ENCODE measurements at places on chromosomes 4 and X.

DNA sequence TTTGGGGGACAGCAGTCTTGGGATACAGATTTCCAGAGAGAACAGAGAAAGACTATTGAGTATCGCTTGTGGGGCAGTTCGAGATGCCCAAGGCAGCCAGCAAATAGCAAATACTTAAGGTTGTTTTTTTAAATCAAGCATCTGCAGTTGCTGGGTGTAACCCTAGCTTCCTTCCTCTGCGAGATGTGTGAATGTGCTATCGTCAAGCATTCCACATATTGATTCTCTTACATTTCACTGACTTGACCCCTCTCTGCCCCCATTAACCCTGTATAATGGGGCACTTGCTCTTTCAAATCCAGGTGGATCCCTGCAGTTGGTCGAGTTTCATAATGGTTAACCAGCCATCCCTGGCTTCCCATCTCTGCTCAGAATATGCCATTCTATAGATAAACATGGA lies 23.5 kb downstream of the KCNE5 start:
- no peak for DNase-seq

GRCh38 chr4:128427832-128428366 lies 140.3 kb upstream of the PGRMC2 start:
- DNase-seq = peak; percentile 97

- DNase-seq = peak; percentile 27
Observed at GRCh38 chr4:170672381-170672965, 582.7 kb upstream of the AADAT start.

DNA sequence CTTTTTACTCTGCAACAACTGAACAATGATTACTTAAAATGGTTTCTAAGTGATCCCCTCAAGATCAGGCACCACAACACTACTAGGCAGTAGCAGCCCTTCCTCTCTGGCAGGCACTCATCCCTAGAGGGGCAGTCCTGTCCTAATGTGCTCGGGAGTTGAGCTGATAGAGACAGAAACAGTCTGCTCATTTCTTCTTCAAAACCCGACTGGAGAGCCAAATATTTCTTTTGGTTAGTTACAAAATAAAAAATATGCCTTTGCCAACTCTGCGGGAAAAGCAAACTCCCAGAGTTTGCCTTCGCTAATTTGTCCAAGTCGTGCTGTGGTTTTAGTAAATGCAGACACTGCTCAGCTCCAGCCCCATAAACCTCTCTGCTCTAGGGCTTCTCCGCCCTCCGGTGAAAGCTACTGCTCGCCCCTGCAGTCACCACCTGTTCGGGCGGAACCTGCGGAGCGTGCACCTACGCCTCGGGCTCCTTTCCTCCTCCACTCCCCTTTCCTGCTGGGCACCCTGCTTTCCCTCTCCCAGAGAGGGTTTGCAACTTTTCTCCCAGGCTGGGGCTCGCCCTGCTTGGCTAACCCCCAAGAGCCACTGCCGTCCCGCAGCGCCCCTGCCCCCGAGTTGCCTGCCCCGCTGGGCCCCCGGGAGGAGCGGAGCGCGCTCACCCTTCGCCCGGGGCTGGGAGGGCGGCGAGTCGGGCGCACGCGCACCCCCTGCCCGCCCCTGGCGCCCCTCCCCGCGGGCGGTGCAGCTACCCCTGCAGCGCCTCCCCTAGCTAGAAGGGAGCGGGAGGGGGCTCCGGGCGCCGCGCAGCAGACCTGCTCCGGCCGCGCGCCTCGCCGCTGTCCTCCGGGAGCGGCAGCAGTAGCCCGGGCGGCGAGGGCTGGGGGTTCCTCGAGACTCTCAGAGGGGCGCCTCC lies at the start of gene NPNT:
NPNT (plus strand) TSS at position 812 of the 923 bp plus-strand sequence. CDS start 182 bp downstream, outside the sequence.
- peak; percentile 70 for DNase-seq

- peak; percentile 33 for DNase-seq
Observed at GRCh38 chr4:124946696-124947095, 234.2 kb upstream of the ANKRD50 start.

GRCh38 chr4:7333801-7334421 lies 100.8 kb downstream of the PSAPL1 start:
- DNase-seq = no peak

GRCh38 chr4:73752424-73752823 lies 12.1 kb downstream of the CXCL8 start:
- no peak for DNase-seq

- peak; percentile 55 for DNase-seq
Observed at GRCh38 chrX:48083212-48083611, 11.8 kb upstream of the ZNF630 start.

- DNase-seq = no peak
Observed at GRCh38 chr4:62204136-62204535, 1004.0 kb downstream of the ADGRL3 start.

GRCh38 chr4:17664755-17665154 lies 50.3 kb downstream of the MED28 start:
- DNase-seq = peak; percentile 61

- DNase-seq = peak; percentile 55
Observed at GRCh38 chr4:147984065-147984777, 252.3 kb downstream of the ARHGAP10 start.

GRCh38 chr4:153383131-153383530 lies 38.6 kb downstream of the MND1 start:
- DNase-seq = no peak

GRCh38 chr4:754221-755120 lies 48.8 kb downstream of the PCGF3 start:
- DNase-seq = no peak

- peak; percentile 84 for DNase-seq
Observed at GRCh38 chrX:70434352-70434866, 10.2 kb upstream of the DLG3 start.
